NCI-H187 treated with DMSO at 0.1 percent for 48 hours (cell line): ENCODE measurements at places on chromosomes 11 and 22.

DNA sequence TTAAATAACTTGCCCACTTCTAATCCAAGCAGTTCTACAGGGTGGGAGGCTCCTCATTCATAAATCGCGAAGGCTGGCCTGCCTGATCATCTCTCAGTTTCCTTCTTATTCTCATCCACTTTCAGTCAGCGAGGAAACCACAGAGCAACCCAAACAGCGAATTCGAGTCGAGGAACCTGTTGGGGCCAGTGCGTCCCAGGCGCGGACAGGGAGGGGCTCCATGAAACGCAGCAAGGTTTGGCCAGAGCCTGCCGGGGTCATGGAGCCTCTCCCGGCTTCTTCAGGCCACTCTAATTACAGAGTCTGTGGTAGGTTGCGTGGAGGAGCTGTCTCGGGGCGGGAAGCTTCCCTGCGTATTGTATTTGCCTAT lies 741 bp upstream of the NAV2 start:
- DNase-seq: no peak

- DNase-seq: no peak
Observed at GRCh38 chr11:83156996-83157593, at the start of gene PCF11. Gene PCF11 (plus strand): TSS chr11:83157131. CDS start chr11:83157440, 309 bp downstream.

DNA sequence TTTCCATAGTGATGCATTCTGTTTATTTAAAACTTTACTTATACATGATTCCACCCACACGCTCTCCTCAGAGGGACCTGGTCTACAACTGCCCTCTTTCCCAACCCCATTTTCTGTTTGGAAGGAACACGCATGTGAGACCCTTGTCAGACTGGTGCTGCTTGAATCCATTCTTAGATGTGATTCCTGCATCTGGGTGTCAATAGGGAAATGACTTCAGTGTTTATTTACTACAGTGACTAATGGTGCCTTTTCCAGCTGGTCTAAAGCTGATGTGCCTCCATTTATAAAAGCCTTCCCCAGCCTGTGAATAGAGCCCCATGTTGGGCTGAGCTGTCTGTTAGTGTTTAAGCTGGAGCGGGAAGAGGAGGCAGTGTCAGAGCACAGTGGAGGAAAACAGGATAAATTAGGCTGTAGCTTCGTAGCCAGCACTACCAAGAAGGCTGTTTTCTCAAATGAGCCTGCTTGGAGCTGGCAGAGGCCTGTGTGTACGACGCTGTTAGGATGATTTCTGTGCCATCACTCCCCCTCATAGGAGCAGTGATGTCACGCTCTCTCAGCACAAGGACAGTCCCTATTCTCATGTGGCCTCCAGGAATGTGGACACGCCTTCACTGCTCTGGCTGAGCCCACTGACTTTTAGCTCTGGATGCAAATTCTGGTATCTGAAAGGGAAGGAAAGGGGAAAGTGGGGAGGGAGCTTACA lies 18.9 kb upstream of the C11orf96 start:
- no peak for DNase-seq

DNA sequence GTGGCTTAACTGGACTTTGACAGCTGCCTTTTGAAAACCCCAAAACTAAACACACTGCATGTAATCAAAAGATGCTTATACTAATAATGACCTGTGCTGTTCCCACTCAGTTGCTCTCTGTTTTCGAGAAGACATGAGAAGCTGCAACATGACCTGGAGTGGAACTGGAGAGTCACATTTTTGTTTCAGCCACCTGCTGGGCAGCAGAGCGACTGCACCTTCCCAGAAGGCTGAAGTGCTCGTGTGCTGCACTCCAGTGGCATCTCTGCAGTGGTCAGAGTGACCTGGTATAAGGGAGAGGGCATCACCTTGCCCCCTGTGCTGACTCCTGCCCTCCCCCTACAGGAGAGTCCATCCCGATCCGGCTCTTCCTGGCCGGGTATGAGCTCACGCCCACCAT lies 8.6 kb downstream of the THYN1 start:
- no peak for DNase-seq
